HTR-8/SVneo (cell line): ENCODE measurements at places on chromosomes 5 and 9.

- DNase-seq = no peak
Observed at GRCh38 chr9:121855476-121855875, 204.0 kb downstream of the DAB2IP start.

DNA sequence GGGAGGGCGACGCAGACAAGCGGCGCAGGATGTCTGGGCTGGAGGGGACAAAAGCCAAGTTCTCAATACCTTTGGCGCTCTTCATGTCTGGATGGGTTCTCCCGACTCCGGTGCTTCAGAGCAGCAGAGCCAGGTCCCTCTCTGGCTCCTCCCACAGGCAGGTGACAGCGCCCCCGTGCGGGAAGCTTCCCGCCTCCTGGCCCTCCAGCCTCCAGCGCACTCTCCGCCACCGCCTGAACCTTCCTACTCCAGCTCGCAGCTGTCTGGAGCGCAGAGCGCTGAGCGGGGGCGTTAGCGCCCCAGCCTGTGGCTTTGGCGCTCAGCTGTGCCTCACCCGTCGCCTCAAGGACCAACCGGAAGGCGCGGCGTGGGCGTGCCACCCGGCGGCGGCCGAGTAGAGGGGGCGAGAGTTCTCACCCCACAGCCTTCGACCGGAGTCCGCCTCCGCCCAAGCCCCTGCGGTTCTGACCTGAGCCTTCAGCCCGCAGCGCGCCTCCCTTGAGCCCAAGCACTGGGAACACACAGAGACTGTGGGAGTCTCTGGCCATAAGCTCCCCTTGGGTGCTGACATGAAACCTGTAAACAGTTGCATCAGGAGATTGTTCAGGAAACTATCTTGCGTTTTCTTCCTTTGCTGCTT is at the start of gene SLCO4C1:
SLCO4C1 (minus strand) TSS at position 107 of the 640 bp plus-strand sequence; CDS start at position 85, 22 bp downstream.
- DNase-seq = peak; percentile 58

DNA sequence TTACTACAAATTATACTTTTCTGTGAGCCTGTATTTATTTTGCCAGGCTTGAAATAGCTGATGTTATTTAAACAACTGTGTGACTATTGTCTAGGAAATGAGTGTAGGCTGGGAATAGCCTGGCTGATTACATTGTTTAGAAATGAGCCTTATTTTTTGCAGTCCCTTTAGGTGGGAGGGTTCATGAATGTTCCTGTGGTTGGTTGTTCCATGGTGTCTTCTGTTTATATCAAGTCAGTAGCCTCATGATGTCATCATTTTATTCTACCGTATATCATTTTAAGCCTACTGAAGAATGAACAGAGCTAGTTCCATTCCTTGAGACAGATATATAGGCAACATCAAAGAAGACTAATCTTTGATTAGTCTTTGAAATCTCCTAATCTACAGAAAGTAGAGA is 53.1 kb downstream of the MAP1B start:
- no peak for DNase-seq

GRCh38 chr5:72107131-72107900 is at the start of gene MAP1B:
Gene MAP1B, plus strand, starts transcription at chr5:72107475. Its CDS starts 57 bp downstream, at chr5:72107532.
- peak; percentile 59 for DNase-seq

GRCh38 chr9:134215420-134215698 is 51.0 kb upstream of the RNU6ATAC start:
- DNase-seq = no peak

DNA sequence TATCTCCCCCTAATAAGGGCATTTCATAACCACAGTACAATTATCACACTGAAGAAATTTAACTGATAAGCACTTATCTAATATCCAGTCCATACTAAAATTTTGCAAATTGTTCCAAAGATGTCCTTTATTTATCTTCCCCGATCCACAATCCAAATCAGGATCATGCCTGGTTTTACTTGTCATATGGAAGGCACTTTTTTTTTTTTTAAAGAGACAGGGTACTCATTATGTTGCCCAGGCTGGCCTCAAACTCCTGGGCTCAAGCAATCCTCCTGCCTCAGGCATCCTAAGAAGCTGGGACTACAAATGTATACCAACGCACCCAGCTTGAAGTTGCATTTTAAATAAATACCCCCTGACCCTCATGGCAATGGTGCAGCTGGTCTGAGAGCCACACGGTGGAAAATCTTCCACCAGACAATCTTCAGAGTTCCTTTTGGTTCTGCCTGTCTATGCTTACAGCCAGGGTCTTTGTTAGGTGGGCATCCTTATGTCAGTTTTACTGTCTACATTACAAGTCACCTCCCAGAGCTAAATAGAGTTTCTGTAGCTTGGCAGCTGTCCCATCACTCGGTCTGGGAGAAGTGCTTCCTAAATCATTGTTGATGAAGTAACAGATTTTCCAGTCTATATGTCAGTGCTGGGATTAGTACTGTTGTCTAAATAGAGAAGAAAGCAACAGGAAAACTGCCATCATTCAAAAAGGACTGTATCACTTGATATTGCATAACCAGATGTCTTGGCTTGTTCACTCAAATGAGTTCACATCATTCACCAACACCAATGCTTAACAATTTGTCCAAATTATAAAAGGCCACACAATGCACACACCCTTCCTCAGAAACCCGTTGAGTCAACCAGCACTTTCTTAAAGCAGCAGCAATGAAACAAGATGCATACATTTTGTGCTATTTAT is 26.4 kb downstream of the PTPN3 start:
- no peak for DNase-seq

GRCh38 chr5:141701360-141702119 is 19.5 kb upstream of the ARAP3 start:
- no peak for DNase-seq

DNA sequence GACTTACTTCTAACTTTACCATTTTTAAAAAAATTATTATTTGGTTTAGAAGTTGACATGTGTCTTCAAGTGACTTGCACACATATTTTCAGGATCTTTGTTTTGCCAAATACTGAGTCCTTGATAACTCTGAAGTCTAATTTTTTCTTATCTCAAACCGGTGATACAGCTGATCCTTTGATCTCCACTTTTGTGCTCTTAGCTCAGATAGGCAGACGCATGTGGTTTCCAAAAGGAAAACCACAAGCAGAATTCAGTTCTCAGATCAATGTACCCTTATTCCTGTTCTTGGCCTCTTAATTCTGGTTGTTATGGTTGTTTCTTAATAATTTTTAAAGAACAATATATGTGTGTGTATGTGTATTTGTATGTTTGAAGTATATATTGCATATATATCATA is 238.3 kb upstream of the EDIL3 start:
- no peak for DNase-seq

- no peak for DNase-seq
Observed at GRCh38 chr9:121779381-121780117, 128.1 kb downstream of the DAB2IP start.

DNA sequence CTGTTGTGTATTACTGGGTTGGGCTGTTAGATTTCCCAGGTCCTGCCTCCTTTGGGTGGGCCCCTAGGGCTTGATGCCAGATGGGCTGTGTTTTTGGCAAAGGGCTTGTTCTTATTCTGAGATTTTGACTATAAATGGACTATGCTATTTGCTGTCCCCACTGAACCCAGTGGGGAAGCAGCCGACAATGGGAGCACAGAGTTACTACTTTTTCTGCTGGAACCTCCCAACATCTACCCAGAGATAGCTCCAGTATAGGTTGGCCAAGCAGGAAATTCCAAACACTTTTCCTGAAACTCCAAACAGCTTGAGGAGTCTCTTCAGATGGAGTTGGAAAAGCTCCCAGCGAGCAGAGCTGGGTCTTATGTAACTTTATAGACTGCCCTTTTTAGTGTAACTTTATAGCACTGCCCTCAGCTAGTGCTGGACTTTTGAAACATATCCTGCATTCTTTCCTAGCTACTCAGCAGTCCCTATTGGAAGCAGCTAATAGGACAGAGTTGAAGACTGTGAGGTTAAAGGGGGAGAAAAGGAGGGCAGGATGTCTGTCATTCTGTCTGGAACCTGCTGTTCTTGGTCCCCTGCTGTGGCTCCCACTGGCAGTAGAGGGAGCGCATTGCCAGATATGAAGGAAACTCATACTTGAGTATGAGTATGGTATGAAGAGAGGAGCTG is 21.0 kb downstream of the RUSC2 start:
- peak; percentile 31 for DNase-seq

- DNase-seq = no peak
Observed at GRCh38 chr5:39231705-39232525, 12.6 kb upstream of the FYB1 start.
